ENCODE measurements at places on chromosomes 13 and 19.

- no peak for DNase-seq
Observed at GRCh38 chr13:37407156-37407555, 191.4 kb downstream of the POSTN start.

DNA sequence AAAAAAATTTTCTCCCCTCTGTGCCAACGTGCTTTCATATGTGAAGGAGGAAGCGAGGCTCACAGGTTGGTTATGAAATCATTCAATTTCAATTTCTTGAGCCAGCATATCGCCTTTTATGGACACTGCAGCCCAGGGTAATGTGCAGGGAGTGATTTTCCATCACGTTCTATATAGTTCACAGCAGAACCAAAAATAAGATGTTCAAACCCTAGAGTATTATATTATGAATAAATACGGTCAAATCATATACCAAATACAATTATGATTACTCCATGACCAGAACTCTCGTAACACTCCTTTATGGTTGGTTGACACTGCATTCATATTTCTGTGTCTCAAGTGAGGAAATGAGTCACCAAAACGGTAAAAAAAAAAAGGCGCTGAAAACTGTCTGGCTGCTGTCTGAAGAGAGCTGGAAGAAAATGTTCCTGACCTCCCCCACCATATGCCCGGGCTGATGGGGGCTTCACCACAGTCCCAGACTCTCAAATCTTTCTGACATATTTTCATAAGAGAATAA lies 75.8 kb upstream of the UBAC2 start:
- no peak for DNase-seq

GRCh38 chr13:28438598-28439334 lies 56.2 kb downstream of the FLT1 start:
- DNase-seq: no peak

- DNase-seq: no peak
Observed at GRCh38 chr19:54521022-54521859, 18.6 kb downstream of the LAIR2 start.

GRCh38 chr19:48660852-48661710 lies 11.7 kb downstream of the NTN5 start:
- peak; percentile 44 for DNase-seq

DNA sequence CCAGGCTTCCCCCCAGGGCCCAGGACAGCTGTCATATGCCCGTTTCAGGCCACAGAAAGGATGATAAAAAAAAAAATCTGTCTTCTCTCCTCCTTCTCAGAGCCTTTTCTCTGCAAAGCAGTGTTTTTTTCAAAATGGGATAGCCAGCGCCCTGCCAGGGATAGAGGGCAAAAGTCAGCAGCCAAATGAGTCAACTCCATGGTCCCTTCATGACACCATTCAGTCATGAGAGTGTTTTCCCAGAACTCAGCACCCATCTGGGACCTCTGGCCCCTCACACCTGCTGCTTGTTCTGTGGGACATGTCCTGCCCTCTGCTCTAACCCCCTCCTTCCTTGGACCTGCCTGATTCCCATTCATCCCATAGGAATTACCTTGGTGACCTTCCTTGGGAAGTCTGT lies 95.0 kb downstream of the CYSLTR2 start:
- no peak for DNase-seq

DNA sequence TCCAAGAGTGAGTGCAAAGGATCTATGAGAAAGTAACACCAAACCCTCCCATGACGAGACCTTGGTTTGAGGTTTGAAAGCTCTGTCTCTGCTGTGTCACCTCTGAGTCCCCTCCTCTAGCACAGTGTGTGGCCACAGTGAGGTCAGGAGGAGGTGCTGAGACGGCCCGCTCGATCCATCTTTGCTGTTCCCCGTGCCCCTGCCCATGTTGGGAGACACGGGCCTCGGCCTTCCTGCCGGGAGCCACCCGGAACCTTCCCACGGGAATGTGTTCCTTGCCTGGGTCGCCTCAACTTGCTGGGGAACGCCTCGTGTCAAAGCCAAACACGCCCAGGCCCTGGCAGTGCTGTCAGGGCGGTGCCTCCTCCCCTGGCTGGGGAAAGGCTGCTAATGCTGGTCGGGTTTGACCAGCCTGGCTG lies 10.1 kb downstream of the NANOS3 start:
- DNase-seq: peak; percentile 39

- DNase-seq: no peak
Observed at GRCh38 chr13:52104624-52105023, 24.2 kb downstream of the NEK5 start.

- DNase-seq: no peak
Observed at GRCh38 chr13:111513766-111514609, 193.5 kb downstream of the TEX29 start.

All from stimulated activated CD8-positive, alpha-beta memory T cell treated with anti-CD3 and anti-CD28 coated beads, Interleukin-7, amount 100 ng/mL, for 1 hour (primary cell).